Activated B cell treated with CpG ODN at 0.5 μM for 24 hours (primary cell): ENCODE measurements at places on chromosomes 2 and 18.
A peak's percentile ranks its signal among the peaks of the same experiment; 100 is the strongest.

GRCh38 chr2:6757215-6757614 is 108.5 kb downstream of the CMPK2 start:
- DNase-seq: no peak

DNA sequence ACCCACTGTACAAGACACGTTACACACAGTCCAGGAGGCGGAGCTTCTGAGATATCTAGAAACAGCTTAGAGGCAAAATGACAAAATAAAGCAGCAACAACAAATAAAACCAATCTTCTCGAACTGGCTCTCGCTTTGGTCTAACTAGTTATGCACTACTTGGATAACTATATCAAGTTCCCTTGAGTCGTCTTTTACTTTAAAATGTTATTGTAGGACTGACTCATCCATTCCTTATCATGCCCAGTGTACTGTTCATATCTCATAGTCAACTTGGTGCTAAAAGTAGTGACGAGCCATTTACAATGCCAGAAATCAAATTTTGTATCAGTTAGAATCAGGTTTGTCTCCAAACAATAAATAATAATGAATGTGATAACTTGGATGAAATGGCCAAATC is 102.5 kb upstream of the SLC35G4 start:
- no peak for DNase-seq

DNA sequence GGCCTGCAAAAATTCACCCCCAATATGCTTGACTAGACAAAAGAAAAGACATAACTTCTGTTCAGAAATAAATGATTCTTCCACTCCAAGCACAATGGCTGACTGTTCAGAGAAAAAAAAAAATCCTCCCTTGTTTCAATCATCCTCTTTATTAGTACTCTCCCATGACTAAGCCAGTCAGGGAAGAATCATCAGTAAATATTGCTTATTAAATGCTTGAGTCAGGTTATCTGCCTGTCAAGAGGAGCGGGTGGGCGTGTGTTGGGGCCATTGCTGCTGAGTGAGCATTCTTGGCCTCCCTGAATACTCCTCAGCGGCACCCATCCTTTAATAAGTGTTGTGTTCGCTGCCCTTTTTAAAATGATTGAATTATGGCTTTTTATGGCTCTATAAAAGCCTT is 1334.8 kb upstream of the CELF4 start:
- DNase-seq: no peak

DNA sequence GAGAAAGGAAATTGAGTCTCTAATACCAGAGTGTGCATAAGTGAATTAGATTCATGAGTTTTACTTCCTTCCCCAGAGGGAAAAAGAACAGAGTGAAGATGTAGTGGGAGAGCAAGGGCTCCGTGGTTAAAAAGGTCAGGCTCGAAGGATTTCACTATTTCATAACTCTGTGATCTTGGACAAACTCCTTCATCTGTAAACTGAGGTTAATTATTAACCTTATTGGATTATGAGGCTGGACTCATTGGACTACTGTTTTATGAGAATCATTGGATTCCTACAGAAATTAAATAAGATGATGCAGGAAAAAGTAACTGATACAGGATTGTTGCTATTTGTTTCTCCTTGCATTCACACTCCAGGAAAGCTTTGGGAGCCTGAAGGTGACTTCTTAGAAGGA is 45.0 kb downstream of the SRD5A2 start:
- DNase-seq: no peak

DNA sequence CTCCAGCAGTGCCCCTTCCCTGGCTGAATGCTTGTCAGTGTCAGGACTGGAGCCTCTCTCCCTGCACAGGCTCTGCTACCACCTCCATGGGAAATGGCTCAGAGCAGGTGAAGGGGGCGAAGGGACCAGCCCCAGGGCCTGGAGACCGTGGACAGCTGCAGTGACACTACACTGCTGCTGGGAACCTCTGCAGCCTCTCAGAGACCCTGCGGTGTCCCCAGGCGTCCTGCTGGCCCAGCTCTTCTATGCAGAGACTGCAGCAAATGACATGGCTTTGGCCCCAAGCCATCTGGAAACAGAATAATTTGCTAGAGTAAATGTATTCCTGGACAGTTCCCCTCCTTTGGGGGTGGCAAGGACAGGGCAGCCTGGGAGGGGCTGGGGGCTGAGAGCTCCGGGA is 53.2 kb downstream of the CIB4 start:
- DNase-seq: no peak

GRCh38 chr2:230974096-230974913 is 21.6 kb upstream of the SPATA3 start:
- peak; percentile 43 for DNase-seq

DNA sequence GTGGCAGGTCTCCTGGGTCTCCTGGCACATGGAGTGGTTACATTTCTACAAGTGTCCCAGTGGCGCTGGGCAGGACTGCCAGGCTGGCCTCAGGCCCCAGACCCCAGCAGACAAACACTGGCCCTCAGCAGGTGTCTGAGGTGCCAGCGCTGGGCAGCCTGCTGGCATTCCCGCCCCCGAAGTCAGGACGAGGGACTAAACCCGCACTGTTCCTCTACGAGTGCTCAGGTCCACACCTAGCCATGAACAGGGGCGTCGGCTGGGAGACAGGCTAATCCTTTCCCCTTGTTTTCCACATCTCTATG is 12.8 kb downstream of the SNED1 start:
- peak; percentile 9 for DNase-seq

DNA sequence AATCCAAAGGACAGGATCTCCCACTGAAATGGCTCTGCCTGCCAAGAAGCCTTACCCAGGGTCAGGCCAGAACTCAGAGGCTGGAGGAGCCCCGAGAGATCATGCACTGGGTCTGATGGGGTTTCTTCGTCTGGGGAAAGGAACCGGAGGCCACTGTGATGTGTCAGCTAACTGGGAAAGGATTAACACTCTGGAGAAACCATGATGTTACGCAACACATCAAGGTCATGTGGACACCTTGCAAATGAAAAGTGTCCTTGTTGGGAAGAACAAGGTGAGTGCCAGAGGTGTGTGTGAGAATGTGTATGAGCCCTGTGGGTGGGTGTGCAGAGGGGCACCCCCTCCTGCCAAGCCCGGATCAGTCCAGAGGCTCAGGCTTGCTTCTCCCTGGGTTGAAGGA is 86.9 kb downstream of the CRACDL start:
- DNase-seq: no peak

DNA sequence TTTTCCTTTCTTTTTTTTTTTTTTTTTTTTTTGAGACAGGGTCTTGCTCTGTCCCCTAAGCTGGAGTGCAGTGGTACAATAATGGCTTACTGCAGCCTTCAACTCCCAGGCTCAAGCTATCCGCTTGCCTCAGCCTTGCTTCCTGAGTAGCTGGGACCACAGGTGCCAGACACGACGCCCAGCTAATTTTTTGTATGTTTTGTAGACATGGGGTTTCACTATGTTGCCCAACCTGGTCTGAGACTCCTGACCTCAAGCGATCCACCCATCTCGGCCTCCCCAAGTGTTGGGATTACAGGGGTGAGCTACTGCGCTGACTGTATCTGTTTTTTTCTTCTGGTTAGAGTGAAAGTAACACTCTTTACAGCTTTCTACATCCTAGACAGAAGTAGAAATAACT is 240.3 kb upstream of the FBXO11 start:
- DNase-seq: no peak

DNA sequence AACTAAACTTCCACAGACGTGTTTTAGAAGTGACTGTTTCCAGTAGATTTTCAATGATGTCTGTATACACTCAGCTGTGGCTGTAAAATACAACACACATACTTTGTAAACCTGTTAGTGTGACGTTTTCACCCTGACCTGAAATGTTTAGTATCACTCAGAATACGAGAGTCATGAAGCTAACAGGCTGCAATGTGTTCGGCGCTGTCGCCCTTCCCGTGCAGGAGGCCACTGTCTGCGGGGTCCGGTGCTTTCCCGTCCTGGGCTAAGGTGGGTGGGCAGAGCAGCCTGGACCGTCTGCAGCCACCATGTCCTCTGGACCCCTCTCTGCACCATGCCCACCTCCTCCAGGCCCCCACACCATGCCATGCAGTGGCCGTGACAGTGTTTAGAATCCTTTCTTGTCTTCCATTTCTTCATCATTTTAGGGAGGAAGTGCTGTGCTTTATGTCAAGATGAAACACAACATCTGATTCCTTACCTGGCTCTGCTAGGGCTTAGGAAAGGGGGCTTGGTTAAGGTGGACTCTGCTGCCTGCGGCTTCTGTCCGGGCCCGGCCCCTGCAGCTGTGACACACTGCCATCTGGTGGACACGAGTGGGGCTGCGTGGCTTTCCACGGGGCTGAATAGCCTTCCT is 53.8 kb upstream of the RBM44 start:
- peak; percentile 76 for DNase-seq

DNA sequence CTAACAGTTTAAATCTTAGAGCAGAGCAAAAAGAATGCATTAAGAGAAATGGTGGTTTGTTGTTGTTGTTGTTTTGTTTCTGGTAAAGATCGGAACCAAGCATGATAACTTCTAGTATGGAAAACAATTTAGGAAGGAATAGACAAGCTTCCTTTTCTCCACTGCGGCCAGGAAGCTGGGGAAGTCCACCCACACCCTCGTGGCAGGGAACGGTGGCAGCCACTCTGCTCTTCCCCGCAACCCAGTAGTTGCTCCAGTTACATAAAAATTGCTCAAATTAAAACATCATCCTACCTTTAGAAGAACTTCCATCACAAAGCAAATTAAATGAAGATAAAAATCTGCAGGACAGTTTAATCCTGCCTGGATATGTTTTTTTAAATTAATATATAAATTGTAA is 113.0 kb downstream of the RBMS1 start:
- no peak for DNase-seq

- DNase-seq: no peak
Observed at GRCh38 chr18:49162226-49162864, 211.6 kb upstream of the SMAD7 start.

DNA sequence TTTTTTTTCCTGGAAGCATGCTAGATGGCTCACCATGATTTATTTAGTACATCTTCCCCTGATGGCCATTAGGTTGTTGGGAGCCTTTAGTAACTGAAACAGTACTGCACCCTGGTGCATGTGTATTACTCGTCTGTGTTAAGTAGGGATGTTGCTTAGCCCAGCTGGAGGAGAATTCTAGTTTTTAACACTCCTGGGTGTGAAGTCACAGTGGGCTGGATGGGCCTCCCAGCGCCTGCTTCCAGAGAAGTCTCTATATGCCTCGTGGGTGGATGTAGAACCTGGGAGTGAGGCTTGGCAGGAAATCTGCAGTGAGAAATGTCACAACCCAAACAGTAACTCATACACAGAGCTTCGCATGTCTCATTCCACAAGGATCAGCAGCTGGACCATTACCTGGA is 28.9 kb upstream of the NT5DC4 start:
- DNase-seq: no peak

GRCh38 chr2:129859175-129859574 is 120.3 kb upstream of the RAB6C start:
- no peak for DNase-seq

- DNase-seq: no peak
Observed at GRCh38 chr2:58571181-58571852, 330.2 kb upstream of the FANCL start.
